MV-4-11 (cell line): ENCODE measurements at places on chromosomes 7 and 10.
A peak's percentile ranks its signal among the peaks of the same experiment; 100 is the strongest.

GRCh38 chr7:66804001-66804400 is 63.5 kb downstream of the RABGEF1 start:
- no peak for DNase-seq

DNA sequence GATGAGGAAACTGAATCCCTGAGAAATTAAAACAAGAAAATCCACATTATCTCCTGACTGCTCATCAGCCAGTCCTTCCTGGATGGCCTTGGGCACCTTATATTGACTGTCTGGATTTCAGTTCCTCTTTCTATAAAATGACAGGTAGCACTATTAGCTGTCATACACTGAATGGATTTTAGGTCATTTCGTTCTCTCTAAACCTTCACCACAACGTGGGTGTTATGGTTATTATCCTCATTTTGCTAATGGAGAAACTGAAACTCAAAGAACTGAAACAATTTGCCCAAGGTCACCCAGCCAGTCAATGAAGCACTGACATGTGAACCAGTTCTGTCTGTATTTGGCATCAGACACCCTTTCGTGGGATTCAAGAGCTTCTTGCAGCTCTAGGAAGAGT is 193.8 kb downstream of the CYP26A1 start:
- DNase-seq: no peak

DNA sequence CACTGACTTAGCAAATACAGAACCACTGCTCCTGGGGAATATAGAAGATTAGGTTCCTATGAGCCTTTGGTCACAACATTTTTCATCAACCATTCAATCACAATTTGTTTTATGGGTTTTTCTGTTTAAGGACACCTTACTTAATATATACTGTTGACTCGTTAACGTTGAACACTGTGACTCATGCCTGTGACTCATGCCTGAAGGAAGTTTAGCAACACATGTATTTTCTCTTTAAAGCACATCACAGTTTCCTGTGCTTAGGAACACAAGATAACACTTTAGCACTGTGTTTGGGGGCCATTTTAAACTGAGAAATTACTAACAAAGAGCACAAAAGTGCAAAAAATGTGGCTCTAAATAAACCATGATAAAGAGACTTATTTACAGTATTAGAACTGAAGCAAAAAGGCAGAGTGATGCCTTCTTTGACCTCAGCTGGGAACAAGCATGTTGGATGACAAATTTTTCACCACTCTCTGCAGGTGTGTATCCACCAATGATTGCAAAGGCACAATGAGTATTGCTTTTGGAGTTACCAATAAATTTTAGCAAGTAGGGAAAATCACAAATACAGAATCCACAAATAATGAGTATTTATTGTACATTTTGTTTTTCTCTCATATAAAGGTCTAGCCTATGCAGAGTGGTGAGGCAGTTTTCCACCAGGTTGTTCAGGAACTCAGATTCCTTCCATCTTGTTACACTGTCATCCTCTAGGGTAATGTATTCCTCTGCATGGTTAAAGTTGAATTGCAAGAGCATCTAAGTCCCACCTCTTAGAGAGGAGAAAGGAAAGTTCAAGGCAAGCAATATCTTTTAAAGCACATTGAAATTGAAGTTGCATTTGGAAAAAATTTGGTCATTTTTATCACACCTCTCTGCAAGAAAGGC is 7.3 kb downstream of the FGFBP3 start:
- DNase-seq: peak; percentile 95

DNA sequence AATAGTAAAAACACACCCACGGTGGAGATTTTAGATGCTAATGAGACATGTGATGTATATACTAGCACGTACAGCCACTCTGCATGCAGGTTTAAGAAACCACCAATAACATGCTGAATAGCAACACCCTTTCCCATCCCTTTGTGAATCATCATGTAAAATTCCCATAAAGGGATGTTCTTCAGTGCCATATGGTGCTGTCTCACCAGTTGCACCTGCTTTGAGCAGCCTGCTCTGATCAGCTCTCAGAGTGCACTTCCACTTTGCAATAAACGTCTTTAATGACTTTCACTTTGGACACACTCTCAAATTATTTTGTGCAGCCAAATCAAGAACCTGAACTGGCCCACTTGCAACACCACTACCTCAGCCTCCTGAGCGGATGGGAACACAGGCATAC is 615.0 kb downstream of the ANKRD7 start:
- no peak for DNase-seq

DNA sequence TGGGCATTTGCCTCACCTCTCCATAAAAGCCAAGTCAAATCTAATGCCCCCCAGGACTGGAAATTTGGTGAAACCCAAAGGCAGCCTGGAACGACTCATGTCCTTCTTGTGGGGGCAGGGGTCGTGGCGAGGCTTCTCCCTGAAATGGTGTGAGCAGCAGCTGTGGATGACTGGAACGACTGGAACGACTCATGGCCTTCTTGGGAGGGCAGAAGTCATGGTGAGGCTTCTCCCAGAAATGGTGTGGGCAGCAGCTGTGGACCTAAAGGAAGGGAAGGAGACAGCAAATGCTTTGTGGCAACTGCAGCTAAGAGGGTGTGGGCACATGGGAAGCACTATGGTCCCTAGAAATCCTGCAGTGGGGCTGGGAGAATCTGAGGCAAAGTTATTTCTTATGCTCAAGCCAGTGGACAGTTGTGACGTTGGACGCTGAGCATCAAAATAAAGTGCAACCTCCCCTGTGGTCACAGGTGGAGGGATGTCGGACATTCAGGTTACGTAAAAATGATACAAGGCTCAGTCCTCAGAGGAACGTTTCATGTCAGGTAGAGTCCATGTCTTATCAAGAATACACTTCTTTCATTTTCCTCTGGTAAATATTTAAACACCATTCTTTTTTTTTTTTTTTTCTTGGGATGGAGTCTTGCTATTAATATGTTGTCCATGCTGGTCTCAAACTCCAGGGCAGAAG is 107.0 kb upstream of the KIF5B start:
- DNase-seq: no peak

- no peak for DNase-seq
These were observed 72.7 kb downstream of the GCC1 start for GRCh38 chr7:127512663-127513062.

DNA sequence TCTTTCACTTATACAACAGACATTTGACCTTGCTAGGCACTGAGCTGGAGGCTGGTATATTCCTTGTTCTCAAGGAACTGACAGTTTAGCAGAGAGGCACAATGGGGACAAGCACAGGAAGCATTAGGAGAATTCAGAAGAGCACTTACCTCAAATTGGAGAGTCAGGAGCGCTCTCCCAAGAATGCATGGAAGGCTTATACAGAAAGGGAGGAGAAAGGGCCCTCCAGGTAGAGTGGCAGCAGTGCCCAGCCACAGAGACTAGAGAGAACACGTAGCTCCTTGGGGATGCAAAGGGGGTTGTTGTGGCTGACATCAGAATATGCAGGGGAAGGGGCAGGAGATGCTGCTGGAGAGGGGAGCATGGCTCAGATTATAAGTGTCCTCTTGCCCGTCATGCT is 78.2 kb upstream of the MKLN1 start:
- no peak for DNase-seq

DNA sequence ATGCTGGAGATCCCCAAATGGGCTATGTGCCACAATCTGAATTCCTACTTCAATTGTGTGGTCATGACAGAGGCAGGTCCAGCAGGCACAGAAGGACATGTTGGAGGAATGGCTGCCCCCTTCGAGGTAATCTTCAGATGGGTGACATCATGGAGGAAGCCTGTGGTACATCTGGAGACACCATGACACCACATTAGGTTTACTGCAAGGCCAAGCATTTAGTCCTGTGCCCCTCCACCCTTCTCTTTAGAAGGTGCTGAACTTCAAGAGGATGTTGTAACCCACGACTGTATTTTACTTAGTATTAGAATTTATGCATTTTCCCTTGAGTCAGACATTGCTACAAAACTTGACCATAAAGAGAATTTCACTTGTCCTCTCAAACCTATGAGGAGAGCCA is 75.1 kb upstream of the DDC start:
- no peak for DNase-seq

- DNase-seq: peak; percentile 29
These were observed 12.6 kb downstream of the DHX32 start for GRCh38 chr10:125868372-125868975.

DNA sequence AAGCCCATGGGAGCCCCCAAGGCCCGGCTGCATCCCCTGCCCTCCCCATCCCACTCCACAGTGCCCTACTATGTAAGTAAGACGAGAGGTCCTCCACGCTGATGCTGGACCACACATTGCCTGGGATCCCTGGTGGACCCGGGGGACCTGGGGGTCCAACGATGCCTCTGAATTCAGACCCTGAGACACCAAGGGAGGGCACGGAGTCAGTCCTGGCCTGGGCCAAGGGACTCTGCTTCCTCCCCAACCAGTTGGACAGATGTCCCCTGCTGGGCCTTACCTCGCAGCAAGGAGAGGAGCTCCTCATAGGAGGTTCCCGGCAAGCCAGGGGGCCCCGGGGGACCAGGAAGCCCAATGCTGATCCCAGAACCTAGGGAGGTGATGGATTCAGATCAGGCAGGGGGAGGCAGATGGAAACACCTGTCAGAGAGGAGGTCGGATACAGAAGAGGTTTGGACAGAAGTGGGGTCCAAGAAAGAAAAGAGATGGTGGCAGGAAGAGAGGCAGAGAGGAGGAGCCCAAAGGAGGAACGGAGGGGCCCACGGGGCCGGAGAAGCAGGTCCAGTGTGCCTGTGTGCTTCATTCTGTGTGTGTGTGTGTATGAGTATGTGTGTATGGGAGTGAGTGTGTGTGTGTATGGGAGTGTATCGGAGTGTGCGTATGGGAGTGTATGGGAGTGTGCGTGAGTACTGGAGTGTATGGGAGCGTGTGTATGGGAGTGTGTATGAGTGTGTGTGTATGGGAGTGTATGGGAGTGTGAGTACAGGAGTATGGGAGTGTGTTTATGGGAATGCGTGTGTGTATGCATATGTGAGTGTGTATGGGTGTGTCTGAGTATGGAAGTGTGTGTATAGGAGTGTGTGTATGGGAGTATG is 50.2 kb downstream of the COL17A1 start:
- no peak for DNase-seq

GRCh38 chr7:50657341-50657873 is 92.2 kb upstream of the DDC start:
- no peak for DNase-seq

DNA sequence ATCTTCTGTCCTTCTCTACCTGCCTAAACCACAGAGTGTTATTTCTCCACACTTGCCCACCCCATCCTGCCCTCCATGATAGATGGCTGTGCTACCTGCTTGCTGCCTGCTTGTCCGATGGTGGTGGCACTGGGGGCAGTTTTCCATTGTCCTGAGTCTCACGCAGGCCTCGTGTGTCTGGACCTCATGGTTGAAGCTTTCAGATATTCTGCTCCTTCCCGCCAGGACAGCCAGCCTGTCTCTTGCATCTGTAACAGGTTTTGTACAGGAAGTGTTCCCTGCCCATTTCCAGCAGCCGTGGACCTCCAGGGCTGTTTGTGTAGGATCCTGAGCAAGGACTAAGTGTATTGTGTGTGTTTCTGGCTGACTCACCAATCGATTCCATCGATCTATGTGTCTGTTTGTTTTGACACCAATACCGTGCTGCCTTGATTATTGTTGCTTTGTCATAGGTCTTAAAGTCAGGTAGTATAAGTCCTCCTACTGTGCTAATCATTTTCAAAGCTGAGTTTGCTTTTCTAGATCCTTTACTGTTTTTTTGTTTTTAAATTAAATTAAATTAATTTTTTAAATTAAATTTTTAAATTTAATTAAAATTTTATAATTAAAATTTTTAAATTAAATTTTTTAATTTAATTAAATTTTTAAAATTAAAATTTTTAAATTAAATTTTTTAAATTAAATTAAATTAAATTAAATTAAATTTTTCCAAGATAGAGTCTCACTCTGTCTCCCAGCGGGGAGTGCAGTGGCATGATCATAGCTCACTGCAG is 8.5 kb downstream of the IL15RA start:
- no peak for DNase-seq

DNA sequence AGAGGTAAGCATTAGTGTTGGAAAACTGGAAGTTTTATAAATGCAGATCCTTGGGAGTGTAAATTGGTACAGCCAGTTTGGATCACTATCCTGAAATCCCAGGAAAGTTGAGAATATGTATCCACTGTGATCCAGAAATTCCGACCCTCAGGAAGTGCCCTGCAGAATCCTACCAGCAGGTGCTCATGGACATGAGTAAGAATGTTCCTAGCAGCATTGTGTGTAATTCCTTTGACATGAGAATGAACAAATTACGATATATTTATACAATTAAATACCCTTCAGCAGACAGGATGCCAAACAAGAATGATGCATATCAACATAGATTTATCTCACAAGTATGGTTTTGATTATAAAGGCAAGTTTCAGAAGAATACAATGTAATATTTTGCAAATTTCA is 181.6 kb downstream of the XPNPEP1 start:
- no peak for DNase-seq

DNA sequence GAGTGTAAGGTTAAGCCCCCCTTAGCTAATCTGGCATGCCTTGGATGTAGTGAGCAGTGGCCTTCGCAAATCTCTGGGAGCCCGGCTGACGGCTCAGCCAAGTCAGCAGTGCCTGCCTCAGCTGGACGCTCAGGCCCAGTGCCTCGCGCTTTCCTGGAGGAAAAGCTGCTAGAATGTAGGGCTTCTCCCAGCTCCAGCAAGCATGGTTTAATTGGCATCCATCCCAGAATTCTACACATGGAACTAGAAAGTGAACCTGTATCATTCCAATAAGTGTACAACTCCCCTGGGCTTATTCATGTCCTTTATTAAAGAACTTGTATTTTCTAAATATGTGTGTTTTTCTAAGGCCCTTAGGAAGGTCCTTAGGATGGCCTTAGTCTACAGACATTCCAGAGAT is 287.8 kb upstream of the SHH start:
- DNase-seq: no peak

DNA sequence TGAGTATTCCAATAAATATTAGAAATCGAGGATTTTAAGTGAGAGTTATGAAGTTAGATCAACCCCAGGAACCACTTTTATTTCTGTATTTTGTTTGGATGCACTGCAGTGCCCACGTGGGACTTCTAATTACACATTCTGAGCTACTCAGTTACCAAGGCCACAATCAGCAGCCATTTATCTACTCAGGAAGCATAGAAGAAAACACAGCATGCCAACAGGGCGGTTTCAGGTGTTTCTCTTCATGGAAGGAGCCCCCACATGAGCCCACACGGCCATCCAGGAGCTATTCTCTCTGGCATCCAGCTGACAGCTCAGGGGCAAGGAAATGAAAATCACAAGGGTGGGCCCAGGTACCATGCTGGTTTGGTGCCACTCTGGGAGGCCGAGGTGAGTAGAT is 266.5 kb upstream of the MKLN1 start:
- no peak for DNase-seq

DNA sequence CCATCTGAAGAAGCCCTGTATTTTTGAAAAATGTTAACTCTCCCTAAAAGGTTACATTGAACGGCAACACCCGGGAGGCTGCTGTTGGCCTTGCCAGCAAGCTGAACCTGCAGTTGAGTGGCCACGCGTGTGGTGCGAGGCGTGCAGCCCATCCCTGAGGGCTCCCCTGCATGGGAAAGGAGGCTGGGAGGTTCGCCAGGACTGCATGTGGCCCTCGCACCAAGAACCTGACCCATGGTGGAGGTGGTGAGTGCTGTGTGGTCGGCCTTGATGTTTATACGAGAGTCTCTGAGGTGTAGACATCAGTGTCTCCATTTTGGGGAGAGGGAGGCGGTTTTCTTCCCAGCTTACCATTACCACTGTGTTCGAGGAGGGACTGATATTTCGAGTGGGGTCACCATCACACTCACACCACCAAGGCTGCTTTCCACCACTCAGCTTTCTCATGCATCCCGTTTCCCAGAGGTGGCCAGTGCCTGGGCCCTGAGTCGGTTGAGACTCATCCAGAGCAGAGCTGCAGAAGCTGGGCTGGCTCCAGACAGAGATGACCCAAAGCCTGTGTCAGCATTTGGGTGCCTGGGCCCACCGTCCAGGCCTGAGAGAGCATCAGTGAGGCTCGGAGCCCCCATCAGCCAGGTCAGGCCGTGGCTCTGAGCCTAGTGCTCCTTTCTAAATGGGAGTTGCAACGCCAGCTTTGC is 222.6 kb downstream of the EBF3 start:
- no peak for DNase-seq
